ENCODE measurements at places on chromosomes 16 and 17.

- no peak for DNase-seq
These were observed 8.9 kb downstream of the CALB2 start for GRCh38 chr16:71367241-71367976.

DNA sequence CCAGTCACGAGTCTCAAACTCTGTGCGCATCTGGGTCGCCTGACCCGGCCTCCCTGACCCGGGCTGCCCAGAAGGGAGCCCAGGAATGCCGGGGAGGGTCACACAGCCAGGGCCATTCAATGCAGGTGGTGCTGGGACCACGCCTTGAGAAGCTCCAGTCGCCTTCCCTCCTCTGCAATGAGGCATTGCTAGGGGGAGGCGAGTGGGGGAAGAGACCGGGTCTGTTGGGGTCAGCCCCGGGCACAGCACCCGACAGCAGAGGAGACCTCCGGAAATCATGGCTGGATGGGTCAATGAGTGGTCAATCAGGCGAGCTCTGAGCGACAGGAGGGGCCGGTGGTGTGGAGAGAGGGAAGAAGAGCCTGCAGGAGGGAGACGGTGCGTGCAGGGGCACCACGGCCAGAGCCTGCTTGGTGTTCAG is 13.3 kb downstream of the JPH3 start:
- no peak for DNase-seq

DNA sequence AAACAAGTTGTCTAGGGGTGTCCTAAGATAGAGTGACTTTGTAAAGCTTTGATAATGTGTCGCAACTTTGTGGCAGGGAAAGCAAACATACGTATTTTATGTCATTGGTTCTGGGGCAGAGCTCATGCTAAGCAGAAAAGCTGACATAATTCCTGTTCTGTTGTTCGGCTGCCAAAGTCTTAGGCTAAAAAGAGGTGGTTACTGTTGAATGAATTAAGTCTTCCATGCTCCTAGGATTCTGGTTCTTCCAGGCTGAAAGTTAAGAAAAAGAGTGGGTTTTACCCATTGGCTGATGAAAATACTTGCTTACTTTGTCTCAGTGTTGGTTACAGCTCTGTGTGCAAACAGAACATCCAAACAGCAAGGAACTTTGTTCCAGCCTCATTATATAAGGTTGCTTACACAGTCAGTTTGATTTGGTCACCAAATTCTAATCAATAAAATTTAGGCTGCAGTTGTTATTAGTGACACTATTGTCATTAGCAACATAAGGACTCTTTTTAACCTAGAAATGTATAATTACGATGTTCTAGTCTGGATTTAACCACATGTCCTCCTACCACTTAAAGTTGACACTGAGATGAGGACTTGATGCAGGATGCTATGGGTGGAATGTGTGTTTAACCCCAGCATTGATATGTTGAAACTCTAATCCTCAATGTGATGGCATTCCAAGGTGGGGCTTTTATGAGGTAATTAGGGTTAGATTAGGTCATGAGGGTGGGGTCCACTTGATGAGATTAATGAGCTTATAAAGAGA is 114.0 kb upstream of the GOT2 start:
- no peak for DNase-seq

GRCh38 chr17:35084987-35085386 is 21.5 kb upstream of the RFFL start:
- DNase-seq, result no peak

GRCh38 chr16:10080051-10080772 is 102.0 kb downstream of the GRIN2A start:
- DNase-seq, result no peak

DNA sequence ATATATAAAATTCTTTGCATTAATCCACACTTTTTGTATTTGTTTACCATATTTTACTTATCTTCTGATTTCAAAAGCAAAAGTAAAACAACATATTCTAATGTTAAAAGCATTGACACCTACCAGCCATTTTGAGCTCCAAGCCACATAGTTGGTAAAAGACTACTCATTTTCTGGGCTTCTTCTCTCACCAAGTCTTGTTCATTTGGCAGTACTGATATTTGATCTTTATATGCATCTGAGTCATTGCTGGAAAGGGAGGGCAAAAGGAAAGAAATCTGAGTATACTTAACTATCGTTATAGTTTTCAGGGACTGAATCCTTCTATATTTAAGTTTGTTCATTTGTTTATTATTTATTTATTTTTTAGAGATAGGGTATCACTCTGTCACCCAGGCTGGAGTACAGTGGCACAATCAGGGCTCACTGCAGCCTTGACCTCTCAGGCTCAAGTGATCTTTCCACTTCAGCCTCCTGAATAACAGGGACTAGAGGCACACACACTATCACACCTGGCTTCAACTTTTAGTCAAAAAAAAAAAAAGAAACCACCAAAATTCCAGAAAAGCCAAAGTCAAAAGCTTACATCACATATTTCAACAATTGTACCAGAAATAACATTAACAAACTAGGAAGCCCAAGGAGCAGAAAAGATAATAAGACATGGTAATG is 121.0 kb upstream of the TOB1 start:
- DNase-seq, result no peak

GRCh38 chr17:17750881-17751280 is 69.6 kb downstream of the RAI1 start:
- peak; percentile 70 for DNase-seq

GRCh38 chr16:69669577-69669976 is 56.8 kb downstream of the NQO1 start:
- no peak for DNase-seq

DNA sequence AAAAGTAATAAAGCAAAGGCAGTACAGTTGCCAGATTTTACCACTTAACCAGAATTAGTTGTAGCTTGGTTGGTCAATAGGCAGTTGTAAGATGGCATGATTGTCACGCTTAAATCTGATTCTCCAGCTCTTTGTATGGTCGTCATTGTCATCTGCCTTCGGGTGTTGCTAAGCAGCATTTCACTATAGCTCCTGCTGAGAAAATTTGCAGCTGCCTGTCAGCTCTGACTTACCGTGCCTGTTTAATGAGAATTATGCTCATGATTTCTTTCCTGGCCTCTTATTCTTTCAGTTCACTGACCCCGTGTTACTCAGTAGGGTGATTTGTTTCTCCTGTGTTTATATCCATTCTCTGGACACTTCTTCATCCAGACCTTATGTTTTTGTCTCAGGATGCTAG is 66.7 kb downstream of the TANGO6 start:
- DNase-seq, result no peak

- no peak for DNase-seq
These were observed 1.8 kb downstream of the MARVELD3 start for GRCh38 chr16:71627731-71628181.

GRCh38 chr16:81018496-81018895 is 11.5 kb downstream of the CENPN start:
- no peak for DNase-seq

DNA sequence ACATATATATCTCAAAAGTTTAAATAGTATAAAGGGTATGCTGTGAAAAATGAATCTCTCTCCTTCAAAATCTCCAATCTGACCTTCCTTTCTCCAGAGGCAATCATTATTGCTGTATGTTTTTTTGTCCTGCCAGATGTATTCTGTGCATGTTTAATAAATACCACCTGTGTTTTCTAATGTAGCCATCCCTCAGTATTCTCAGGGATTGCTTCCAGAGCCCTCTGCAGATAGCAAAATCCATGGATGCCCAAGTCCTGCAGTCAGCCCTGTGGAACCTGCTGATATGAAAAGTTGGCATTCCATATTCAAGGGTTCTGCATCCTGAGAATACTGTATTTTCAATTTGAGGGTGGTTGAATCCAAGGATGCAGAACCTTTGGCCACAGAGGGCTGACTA is 42.9 kb downstream of the BPTF start:
- no peak for DNase-seq

- no peak for DNase-seq
These were observed 17.5 kb upstream of the MYO18A start for GRCh38 chr17:29197516-29198272.

- DNase-seq, result no peak
These were observed 1.8 kb downstream of the RABEP2 start for GRCh38 chr16:28923231-28923587.

DNA sequence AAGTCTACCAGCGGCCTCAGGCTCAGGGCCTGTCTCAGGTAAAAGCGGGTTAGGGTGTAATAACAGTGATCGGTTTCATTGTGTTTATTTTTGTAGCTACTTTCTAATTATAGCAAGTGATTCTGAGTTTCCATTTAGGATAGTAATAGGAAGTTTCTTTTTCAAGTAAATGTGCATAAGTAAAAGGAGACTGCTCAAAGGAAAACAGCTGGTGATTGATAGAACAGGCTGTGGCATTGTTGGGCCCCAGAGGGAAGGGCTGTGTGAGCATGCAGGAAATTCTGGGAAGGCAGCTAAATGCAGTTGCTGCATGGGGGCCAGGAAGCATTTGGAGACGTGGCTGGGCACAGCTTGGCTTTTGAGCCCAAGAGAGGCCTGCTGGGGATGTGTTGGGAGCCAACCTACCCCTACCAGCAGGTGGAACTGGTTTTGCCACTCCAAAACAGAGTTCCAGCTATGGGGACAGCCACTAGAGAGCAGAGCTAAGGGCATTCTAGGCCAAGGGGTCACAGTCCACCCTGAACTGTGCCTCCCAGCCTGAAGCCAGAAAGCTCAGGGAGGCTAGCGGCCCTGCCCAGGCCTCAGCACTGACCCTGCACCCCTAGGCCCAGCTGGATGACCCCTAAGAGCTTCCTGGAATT is 12.6 kb downstream of the SNX20 start:
- DNase-seq, result no peak

- DNase-seq, result no peak
These were observed 50.7 kb upstream of the ACSF3 start for GRCh38 chr16:89042711-89043551.

GRCh38 chr16:27671410-27671809 is 121.5 kb downstream of the KATNIP start:
- no peak for DNase-seq

DNA sequence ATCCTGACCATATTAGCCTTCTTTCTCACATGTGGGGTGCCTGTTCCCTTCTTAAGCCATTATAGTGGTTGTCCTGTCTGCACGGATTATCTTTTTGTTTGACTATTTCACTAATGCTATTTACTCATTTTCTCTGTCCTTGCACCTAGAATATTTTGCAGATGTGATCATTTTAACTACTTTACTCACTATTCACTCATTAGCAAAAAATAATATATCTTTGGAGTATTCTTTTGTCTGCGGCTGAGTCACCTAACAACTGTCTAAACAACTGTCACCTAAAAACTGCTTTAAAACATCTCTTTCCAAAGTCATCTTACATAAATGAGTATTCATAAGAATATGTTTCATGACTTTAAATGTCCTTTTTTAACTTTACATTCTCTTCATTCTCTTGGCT is 87.4 kb downstream of the KCNJ2 start:
- no peak for DNase-seq

DNA sequence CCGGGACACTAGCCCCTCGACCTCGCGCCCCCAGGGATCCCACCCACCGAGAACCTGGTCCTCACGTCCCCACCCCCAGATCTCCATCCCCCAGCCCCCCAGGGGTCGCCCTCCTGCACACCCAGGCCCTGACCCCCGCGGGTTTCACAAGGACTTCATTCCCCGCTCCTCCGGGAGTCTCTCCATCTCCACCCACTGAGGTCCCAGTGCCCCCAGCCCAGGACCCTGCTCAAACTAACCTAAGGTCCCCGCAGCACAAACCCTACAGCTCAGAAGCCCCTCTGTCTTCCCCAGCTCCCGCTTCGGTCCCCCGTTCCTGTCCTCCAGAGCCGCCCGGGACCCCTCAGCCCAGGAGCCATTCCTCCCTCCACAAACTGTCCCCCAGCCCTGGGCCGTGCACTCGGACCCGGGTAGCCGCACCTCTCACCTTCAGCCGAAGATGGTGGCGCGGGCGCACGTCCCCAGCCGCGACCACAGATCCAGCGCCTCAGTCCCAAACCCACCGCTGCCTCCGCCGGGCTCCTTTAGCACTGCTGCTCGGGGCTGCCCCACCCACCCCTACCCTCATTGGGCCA is at the start of gene MYH10:
MYH10 (minus strand) TSS at position 499 of the 575 bp plus-strand sequence. CDS start 7,479 bp downstream, outside the sequence.
- no peak for DNase-seq

- peak; percentile 72 for DNase-seq
These were observed 5.3 kb upstream of the ZNF689 start for GRCh38 chr16:30615358-30616091.
